H9 (cell line): ENCODE measurements at places on chromosomes 16 and 17. TPM values are rescaled to one million over a fixed set of nuclear protein-coding genes. Genes with fewer than 3 reads are reported as not detected.

Gene STH
- not detected in 2 replicates for total RNA-seq

Gene COX10
- 20.6 TPM in 2 replicates for total RNA-seq

Gene PDE6G
- 5.7 TPM in 2 replicates for total RNA-seq

Gene MYH2
- 0.68 and 0.90 TPM in 2 replicates for total RNA-seq

Gene SSTR5
- total RNA-seq: 0.22 and 0.37 TPM in 2 replicates

DNA sequence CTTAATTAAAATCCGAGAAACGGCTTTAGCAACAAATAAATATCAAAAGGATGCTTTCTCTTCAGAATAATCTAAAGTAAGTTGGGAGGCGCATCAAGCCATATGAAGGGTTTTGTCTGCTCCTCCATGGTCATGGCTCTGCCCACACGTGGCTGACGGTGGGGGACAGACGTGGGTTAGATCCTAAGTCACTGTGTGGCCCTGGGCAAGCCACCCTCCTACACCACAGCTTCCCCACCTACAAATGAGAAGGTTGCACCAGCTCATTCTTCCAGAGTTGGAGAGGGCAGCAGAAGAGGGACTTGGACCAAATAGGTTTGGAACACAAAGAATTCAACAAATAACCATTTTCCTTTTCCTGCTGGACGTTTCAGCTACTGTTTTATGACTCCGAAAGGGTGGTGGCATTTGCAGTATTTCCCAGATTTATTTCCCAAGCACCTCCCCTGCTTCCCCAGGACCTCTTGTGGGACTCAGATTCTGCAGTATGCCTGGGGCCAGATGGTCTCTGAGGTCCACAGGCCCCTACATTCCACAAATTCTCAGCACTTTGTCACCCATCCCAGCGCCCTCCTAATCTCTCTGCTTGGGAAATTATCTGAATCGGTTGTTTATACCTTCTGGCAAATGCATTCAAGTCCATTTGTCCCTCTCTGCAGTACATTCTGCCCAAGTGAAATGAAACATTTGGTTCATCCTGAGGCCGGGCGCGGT is 17.8 kb downstream of the LRRC75A start:
- peaks cover 3% of the 10 kb centered on the region; the same call in 1 of the 3 replicates for H3K36me3 ChIP-seq
- H3K4me1 ChIP-seq: 0 out of 2 replicates have a peak, but pooled peaks cover 5% of the 10 kb centered on the region
- H3K27ac ChIP-seq: no peak overlapping the region
- no peaks in the 10 kb centered on the region for H3K27me3 ChIP-seq

DNA sequence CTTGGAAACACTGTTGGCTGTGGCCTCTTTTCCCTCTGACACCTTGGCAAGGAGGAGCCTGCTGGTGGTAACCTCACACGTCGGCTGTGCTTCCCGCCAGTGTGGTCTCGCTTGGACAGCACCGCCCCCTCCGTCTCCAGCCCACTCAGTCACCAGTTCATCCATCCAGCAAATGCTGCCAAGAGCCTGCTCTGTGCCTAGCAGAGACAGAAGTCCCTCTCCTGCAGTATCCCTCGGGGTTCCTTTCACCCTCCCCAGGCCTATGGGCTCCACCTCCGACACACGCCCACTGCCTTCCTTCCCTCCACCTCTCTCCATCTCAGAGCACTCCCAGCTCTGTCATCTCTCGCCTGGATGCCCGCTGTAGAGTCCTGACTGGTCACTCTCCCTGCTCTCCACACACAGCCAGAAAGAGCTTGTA is 12.3 kb downstream of the CACNG4 start:
- no peak overlapping the region for H3K4me3 ChIP-seq
- no peak for DNase-seq
- H3K36me3 ChIP-seq: no peaks in the 10 kb centered on the region
- no peak overlapping the region for H3K27ac ChIP-seq
- H3K27me3 ChIP-seq: no peaks in the 10 kb centered on the region

GRCh38 chr17:82935966-82936767 is 96.3 kb upstream of the ZNF750 start:
- peaks cover 38% of the 10 kb centered on the region for H3K36me3 ChIP-seq
- no peak overlapping the region for H3K27ac ChIP-seq
- H3K4me1 ChIP-seq: no peaks in the 10 kb centered on the region
- H3K4me3 ChIP-seq: no peak overlapping the region
- no peaks in the 10 kb centered on the region for H3K27me3 ChIP-seq

DNA sequence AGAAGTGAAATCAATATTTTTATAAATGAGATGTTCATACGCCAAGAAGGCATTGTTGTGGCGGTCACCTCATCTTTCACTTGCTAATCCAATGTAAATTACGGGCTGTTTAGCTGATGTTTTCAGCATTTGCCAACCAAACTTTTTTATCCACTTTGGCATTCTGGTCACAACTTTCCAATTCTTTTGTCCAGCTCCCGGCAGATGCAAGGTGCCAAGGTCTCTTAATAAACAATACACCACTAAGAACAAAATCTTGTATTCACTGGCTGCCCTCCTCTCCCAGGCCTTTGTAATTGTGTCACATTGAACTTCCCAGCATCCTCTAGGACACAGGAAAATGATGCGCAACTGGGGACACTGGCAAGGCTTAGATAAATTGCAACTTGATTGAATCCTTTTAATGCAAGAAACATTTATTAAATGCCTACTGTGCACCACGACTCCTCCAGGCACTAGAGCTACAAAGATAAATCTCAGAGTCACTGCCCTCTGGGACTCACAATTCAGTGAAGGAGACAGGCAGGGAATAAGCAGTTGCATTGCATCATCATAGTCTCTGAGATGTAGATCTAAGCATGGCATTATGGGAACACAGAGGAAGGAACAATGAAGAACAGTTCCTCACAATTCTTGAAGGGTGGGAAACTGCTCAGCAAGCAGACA is 165.4 kb upstream of the C16orf82 start:
- no peak for DNase-seq
- H3K27me3 ChIP-seq: no peaks in the 10 kb centered on the region
- H3K27ac ChIP-seq: no peak overlapping the region
- no peaks in the 10 kb centered on the region for H3K36me3 ChIP-seq

DNA sequence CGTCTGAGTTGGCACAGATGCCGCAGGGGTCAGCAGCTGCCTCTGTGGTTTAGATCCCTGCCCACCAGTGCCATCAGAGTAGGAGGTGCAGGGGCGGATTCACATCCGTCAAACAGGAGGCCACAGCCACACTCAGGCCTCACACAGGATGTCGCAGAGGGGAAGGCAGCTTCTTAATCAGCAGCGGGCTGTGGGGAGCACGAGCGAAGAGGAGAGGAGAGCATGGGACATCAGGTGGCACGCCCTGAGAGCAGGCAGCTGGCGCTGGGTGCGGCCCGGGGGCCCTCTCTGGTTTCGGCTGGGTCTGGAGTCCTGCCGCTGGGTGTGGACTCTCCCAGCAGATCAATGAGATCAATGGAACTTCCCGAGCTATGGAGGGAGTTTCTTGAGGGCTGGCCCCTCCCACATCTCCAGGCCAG is 9.6 kb downstream of the LLGL2 start:
- H3K36me3 ChIP-seq: peaks cover 20% of the 10 kb centered on the region
- no peak for DNase-seq
- no peak overlapping the region for H3K4me3 ChIP-seq
- H3K4me1 ChIP-seq: no peaks in the 10 kb centered on the region
- no peaks in the 10 kb centered on the region for H3K27me3 ChIP-seq

- H3K27ac ChIP-seq: no peak overlapping the region
- no peak overlapping the region for H3K4me3 ChIP-seq
- DNase-seq: peak; percentile 65
Measured at GRCh38 chr16:5490499-5490898, 392.9 kb upstream of the EEF2KMT start.
